NCI-H2081 (cell line): ENCODE measurements at places on chromosomes 4 and X.

DNA sequence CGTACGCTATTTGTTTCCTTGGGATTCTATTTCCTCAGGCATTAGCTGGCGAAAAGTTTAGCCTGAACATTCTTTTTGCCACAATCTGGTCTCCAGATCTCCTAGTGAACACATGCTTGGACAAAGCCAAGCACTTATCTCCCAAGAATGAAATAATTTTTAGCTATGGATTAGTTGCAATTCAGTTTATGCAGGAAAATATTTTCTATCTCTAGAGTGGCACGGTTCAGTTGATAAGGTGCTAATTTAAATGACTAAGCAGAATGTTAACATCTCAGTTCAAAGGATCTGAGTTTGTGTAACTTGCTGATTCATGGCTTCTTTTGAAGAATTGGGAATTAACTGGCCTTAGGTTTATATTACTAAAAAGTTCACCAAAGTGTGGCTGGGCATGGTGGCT, 58.1 kb upstream of the JADE1 start:
- no peak for DNase-seq

GRCh38 chr4:120731561-120731960, 191.0 kb downstream of the PRDM5 start:
- no peak for DNase-seq

GRCh38 chrX:25527596-25527995, 511.8 kb upstream of the ARX start:
- DNase-seq, result no peak

DNA sequence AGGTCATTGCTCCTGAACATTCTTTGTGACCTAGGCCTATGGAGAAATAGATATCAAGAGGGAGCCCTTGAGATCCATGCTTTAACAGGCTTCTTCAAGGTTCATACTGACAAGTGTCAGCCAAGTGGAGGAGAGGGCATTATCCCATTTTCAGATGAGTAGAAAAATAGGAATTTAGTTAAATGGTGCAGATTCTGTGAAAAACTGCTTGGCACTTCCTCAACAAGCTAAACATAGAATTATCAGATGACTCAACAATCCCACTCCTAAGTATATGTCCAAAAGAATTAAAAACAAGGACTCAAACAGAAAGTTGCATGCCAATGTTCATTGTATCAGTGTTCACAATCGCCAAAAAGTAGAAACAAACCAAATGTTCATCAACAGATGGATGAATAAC, 43.8 kb upstream of the KCNIP4 start:
- no peak for DNase-seq

- DNase-seq, result no peak
Measured at GRCh38 chr4:72768364-72768763, 199.3 kb upstream of the ADAMTS3 start.

DNA sequence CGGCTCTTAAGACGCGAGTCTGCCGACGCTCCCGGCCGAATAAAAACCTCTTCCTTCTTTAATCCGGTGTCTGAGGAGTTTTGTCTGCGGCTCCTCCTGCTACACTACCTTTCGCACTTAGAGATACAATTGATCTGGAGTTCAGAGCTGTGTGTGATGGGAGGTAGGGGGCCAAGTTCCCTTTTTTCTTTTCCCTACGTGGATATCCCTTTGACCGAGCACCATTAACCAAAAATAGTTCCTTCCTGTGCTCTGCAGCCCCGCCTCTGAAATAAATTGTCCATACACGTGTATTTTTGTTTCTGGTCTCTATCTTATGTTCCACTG, 555 bp upstream of the PGM2 start:
- no peak for DNase-seq

GRCh38 chr4:153076861-153077260, 127.4 kb upstream of the TRIM2 start:
- DNase-seq, result no peak

- no peak for DNase-seq
Measured at GRCh38 chr4:37717576-37717975, 31.4 kb upstream of the RELL1 start.

- no peak for DNase-seq
Measured at GRCh38 chrX:68254738-68255645, 178.3 kb downstream of the OPHN1 start.

DNA sequence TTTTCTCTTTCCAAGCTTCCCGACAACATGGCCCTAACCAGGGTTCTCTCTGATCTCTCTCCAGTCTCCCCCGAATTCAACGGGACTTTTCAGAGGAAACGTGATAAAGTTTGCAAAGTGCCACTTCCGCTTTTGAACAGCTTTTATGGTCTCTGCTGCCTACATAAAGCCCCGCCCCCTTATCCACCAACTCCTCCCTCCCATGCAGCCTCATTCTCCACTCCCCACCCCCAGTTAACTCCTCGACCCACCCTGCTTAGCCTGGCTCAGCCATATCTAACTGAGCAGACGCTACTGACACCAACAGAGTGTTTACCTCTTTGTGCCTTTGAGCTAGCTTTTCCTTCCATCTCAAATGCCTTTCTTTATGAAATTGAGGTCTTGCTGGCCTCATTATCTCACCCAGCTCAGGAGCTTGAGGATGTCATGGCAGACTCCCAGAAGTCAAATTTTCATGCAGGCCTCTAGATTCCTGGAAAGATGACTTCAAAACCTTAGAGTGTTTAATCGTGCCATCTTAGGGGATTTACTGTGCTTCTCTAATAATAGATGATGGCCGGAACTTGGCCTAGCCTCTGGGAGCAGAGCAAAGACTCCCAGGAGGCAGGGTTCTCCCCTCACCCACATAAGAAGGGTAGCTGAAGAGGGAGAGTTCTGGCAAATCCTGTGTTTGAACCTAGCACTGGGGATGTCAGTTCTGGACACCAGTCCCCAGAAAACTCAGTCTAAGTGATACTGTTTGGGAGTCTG, 606.0 kb downstream of the BCOR start:
- DNase-seq, result no peak

DNA sequence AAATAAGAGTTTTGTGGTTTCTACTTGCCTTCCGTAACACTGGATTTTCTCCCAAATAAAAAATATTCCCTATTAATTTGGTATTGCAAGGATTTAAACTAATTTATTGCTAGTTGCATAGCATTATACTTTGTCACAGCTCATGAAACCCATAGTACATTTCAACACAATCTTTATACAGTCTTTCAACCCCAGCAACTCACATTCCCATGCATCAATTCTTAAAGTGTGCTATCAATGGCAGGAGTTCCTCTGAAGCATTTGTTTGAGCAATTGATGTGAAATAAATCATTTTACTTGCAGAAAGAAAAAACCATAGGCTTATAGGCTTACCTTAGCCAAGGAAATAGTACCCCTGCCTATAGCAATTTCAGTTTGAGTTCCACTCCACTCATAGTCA, 251.9 kb downstream of the PAPSS1 start:
- no peak for DNase-seq

GRCh38 chr4:12041828-12042227, 613.1 kb upstream of the HS3ST1 start:
- DNase-seq, result peak; percentile 6

DNA sequence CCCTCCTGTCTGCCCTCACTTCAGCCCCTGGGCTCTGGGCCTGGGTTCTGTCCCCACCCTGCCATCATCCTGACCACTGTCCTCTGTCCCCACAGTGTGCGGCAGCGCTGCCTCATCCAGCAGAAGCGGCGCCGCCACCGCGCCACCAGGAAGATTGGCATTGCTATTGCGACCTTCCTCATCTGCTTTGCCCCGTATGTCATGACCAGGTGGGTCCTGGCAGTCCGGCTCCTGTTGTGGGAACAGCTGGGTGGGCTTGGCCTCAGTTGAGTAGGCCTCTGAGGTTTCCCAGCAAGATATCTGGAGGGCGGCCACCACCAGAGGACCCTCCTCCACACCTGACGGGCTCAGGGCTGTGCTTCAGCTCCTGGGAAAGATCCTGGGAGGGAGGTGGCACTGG, 2.2 kb downstream of the GPR78 start:
- DNase-seq, result no peak

DNA sequence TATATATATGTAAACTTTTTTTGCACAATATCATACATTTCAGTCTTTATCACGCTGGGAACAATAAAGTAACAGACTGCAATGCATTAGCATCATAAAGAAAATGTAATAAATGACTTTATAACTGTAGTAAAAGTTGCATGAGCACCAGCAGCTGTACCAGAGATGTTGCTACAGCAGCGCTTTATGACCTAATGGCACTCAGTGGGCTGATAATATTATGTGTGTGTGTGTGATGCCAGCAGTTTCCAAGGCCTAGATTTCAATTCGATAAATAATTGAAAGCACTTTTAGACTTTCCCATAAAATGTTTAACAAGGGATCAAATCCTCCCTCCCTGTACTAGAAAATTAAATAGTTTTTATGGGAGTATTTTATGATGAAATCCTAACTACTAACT, 367.6 kb upstream of the AGA start:
- no peak for DNase-seq

DNA sequence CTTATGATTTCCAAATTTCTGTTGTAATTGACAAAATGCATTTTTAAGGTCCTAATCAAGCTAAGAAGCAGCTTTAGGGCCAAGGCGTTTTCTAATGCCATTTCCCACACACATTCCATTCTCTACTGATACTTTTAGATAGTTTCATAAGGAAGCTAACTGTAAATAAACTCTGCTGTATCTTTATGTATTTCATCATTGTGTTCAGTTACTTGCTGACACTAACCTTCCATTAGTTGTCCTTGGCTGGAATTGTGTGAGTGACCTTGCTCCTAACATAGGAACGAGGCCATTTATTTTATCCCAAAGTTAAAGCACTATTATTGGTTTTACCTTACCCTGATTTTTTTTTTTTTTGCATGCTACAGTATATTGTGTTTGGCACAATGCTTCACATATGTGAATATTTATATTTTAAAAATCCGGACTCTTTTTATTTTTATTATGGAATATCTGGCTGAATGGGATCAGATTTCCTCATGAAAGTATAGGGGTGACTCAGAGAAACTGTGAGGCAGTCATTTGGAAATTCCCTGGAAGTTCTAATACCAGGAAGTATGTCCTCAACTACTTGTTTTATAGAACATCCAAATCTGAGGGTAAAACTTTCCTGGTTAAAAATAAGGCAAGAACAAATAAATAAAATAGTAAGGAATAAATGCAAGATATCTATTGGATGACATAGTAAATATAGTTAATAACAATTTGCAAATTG, 62.7 kb upstream of the SORBS2 start:
- no peak for DNase-seq

DNA sequence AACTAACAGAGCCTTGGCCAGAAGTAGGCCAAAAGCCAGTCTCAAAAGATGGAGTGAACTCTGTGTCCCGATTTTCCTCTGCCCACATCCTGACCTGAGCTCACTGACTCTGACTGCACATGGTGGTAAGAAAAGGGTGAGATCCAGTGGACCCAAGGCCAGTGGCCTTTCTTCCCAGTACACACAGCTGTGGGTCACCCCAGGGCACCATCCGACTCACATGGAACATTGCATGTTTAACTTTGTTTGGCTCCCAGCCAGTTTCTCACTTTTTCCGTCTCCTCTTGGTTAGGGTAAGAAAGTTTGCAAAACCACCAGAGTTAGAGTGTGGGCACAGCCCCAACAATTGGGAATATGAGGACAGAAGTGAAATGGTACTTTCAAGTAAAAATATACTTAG, 69.8 kb downstream of the GAB1 start:
- DNase-seq, result no peak

GRCh38 chr4:78065508-78066192, 8.5 kb downstream of the FRAS1 start:
- DNase-seq, result no peak

GRCh38 chr4:69750346-69750745, 10.1 kb downstream of the SULT1B1 start:
- DNase-seq, result no peak

- DNase-seq, result no peak
Measured at GRCh38 chr4:98260047-98260578, 1.1 kb upstream of the RAP1GDS1 start.

- peak; percentile 34 for DNase-seq
Measured at GRCh38 chr4:61918987-61919386, 718.9 kb downstream of the ADGRL3 start.

GRCh38 chrX:30141966-30142365, 73.4 kb upstream of the MAGEB2 start:
- peak; percentile 63 for DNase-seq

DNA sequence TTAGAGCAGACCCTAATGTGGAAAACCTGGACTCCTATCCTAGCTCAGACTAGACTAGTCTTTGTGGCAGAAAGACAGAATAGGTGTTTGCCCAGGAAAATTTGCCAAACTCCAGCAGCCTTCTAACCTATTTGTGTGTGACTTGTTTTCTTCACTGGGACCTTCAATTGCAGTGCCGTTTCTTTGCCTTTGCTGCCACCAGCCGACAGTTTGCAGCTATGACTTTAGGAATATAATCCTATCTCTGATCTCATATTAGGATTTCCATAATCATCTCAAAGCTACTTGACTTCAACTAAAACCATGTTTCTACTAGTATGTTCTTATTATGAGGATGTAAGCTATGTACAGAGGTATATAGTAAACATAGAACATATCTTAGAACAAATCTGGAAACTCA, 60.2 kb upstream of the PGAM4 start:
- DNase-seq, result peak; percentile 17

GRCh38 chrX:40538406-40538805, 42.4 kb upstream of the ATP6AP2 start:
- DNase-seq, result no peak

DNA sequence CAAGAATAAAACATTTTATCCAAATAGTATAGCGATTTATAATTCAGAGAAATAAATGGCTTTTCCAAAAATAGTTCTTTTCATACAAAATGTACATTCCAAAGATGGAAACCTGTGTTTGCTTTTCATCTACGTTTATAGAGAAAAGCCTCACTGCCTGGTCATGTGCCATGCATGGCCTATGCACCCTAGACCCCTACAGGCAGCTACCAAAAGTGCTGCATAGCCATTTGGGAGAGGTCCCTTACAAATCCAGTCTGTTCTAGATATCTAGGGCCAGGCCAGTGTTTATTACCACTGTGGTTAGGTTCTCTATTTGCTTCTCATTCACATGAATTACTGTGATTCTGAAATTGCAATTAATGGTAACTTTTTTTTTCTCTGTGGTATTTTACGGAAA, 17.2 kb downstream of the HMGB2 start:
- DNase-seq, result peak; percentile 5

GRCh38 chr4:78299565-78299972, 242.4 kb downstream of the FRAS1 start:
- no peak for DNase-seq

GRCh38 chr4:6991771-6992557, 51.2 kb upstream of the TADA2B start:
- no peak for DNase-seq

- DNase-seq, result no peak
Measured at GRCh38 chr4:18695733-18696527, 674.4 kb upstream of the LCORL start.

DNA sequence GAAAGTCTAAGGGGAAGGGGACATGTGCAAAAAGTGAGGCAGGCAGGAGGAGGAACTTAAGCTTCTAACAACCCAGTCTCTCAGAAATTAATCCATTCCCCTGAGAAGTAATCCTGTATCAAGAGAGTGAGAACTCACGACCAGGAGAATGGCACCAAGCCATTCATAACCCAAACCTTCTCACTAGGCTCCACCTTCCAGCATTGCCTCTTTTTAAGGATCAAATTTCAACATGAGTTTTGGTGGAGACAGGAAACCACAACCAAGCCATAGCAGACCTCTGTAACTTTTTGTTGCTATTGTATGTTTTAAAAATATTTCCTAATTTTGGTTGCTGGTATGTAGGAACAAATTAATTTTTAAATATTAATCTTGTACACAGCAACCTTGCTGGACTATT, 32.8 kb downstream of the PASD1 start:
- DNase-seq, result no peak

- DNase-seq, result no peak
Measured at GRCh38 chr4:15413010-15413622, 14.7 kb upstream of the C1QTNF7 start.

GRCh38 chr4:61517144-61517543, 317.0 kb downstream of the ADGRL3 start:
- DNase-seq, result no peak

GRCh38 chr4:151948351-151949016, 187.7 kb upstream of the GATB start:
- DNase-seq, result no peak
